ENCODE measurements at places on chromosomes 3 and 15. TPM values are rescaled to one million over a fixed set of nuclear protein-coding genes. Genes with fewer than 3 reads are reported as not detected.

CRABP1 gene
- total RNA-seq = not detected

SPINK8 gene
- not detected for total RNA-seq

PATL2 gene
- 0.43 TPM for total RNA-seq

ARL14 gene
- not detected for total RNA-seq

SUCNR1 gene
- total RNA-seq = 0.37 TPM

PRICKLE2 gene
- total RNA-seq = 59.9 TPM

RBP2 gene
- total RNA-seq = not detected

CSTA gene
- total RNA-seq = 8.0 TPM

IQCB1 gene
- total RNA-seq = 13.7 TPM

GOLGA6A gene
- not detected for total RNA-seq

CAPN3 gene
- total RNA-seq = 1.7 TPM

FOXB1 gene
- total RNA-seq = not detected

SLC33A1 gene
- 31.0 TPM for total RNA-seq

RARB gene
- total RNA-seq = 10.3 TPM

ALG1L2 gene
- not detected for total RNA-seq

FSD2 gene
- total RNA-seq = not detected

GPR171 gene
- total RNA-seq = not detected

EDEM1 gene
- total RNA-seq = 21.1 TPM

CHRD gene
- total RNA-seq = 1.4 TPM

KLHL6 gene
- under 0.01 TPM for total RNA-seq

HRG gene
- under 0.01 TPM for total RNA-seq

SLC24A5 gene
- total RNA-seq = not detected

GOLGA8K gene
- 0.09 TPM for total RNA-seq

SERINC4 gene
- total RNA-seq = 0.09 TPM

C2CD4B gene
- total RNA-seq = not detected
